ENCODE measurements at places on chromosomes 7 and 10. TPM values are rescaled to one million over a fixed set of nuclear protein-coding genes. Genes with fewer than 3 reads are reported as not detected.

- no peaks in the 10 kb centered on the region for H3K4me1 ChIP-seq
- no peak for DNase-seq
- no peaks in the 10 kb centered on the region for H3K27me3 ChIP-seq
- no peak overlapping the region for H3K4me3 ChIP-seq
These were observed 59.2 kb downstream of the TBC1D12 start for GRCh38 chr10:94461503-94461902.

GRCh38 chr7:31702354-31702753, 15.3 kb downstream of the PPP1R17 start:
- peaks cover 4% of the 10 kb centered on the region for H3K27me3 ChIP-seq
- H3K4me3 ChIP-seq = no peak overlapping the region
- no peaks in the 10 kb centered on the region for H3K36me3 ChIP-seq
- DNase-seq = no peak
- H3K27ac ChIP-seq = no peak overlapping the region

DNA sequence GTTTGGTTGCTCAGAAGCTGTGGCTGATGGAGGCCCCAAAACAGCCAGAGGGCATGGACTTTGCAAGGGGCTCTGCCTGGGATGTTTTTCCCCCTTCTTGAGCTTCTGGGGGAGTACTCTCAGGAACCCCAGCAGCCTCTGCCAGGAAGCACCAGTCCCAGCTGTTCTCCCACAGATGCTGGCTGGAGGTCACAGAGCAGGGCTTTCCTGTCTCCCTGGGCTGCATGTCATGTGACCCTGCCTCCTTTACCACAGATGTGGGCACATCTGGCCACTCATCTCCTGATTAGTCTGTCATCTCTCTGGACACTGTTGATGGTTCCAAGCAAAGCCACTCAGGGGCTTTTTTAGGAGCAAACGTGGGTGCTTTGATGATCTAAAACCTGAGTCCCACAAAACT, 136.7 kb downstream of the NEURL1 start:
- DNase-seq = no peak
- H3K36me3 ChIP-seq = no peaks in the 10 kb centered on the region
- no peak overlapping the region for H3K27ac ChIP-seq
- H3K4me1 ChIP-seq = no peaks in the 10 kb centered on the region
- H3K27me3 ChIP-seq = no peaks in the 10 kb centered on the region

GRCh38 chr7:20647908-20648776, 32.7 kb downstream of the ABCB5 start:
- no peaks in the 10 kb centered on the region for H3K36me3 ChIP-seq
- H3K27me3 ChIP-seq = peaks cover 8% of the 10 kb centered on the region
- no peak overlapping the region for H3K27ac ChIP-seq
- no peak overlapping the region for H3K4me3 ChIP-seq
- H3K4me1 ChIP-seq = no peaks in the 10 kb centered on the region
- DNase-seq = no peak

GRCh38 chr7:112199672-112200071, 6.5 kb downstream of the DOCK4 start:
- peaks cover 44% of the 10 kb centered on the region for H3K27me3 ChIP-seq
- peaks cover 15% of the 10 kb centered on the region for H3K4me1 ChIP-seq
- H3K36me3 ChIP-seq = no peaks in the 10 kb centered on the region
- H3K27ac ChIP-seq = no peak overlapping the region

DNA sequence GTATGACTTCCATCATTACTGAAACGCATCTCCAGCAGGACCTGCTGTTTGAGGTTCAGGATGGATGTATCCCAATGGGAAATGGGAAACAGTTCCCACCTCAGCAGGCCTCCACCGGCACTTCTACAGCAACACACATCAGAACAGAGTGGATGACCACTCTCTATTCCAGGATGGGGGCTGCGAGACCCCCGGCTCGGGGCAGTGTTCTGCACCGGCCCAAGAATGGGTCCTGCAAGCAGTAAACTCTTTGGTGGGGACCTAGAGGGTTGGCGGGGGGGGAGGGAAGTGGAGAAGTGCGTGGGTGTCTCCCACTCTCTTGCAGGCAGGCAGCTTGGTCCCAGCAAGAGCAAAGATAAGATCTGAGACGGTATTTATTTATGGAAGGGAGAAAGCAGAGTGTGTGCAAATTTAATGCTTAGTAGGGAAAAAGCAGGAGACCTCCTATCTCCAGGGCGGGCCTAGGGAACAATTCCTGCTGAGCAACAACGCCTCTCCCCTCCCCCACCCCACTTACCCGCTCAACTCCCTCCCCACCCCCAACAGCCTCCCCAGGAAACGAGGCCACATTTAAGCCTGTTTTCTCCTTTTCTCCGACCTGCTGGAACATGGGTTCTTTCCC, 4.0 kb downstream of the SFMBT2 start:
- no peak for DNase-seq
- peaks cover 19% of the 10 kb centered on the region for H3K36me3 ChIP-seq
- H3K27ac ChIP-seq = peak overlapping the region; percentile 95
- peaks cover 62% of the 10 kb centered on the region for H3K4me1 ChIP-seq
- peak overlapping the region; percentile 98 for H3K4me3 ChIP-seq

DNA sequence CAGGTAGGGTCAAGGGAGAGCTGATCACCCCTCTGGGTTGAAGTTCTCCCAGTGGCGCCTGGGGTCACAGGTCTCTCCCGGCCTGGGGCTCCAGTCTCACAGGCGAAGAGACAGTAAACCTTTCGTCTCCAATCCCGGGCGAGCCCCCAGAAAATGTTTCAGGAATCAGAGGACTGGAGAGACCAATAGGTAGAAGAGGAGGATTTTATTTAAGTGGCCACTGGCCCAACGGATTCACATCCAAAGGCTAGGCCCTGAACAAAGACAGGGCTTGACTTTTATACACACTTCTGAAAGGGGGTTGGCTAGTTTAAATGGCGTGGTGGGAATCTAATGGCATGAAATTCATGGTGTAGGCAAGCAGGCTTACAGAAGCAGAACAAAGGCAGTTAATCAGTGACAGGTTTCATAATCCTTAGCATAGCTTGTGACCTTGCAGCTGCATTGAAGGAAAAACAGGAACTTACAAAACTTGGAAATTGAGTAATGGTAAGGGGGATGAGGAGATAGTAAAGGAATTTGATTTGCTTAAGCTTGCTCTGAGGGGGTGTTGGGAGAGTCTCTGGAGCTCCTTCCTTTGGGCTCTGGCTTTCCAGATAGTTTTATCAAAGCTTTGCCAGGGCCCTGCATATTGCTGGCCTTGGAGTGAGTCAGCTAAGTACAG, 105.5 kb downstream of the TRIM24 start:
- peaks cover 61% of the 10 kb centered on the region for H3K36me3 ChIP-seq
- no peaks in the 10 kb centered on the region for H3K4me1 ChIP-seq
- no peaks in the 10 kb centered on the region for H3K27me3 ChIP-seq
- H3K4me3 ChIP-seq = no peak overlapping the region

GRCh38 chr7:139798221-139798620, 20.4 kb upstream of the HIPK2 start:
- H3K36me3 ChIP-seq = peaks cover 20% of the 10 kb centered on the region
- H3K4me3 ChIP-seq = no peak overlapping the region
- H3K27ac ChIP-seq = peak overlapping the region; percentile 67
- no peak for DNase-seq
- H3K4me1 ChIP-seq = peaks cover 25% of the 10 kb centered on the region
- no peaks in the 10 kb centered on the region for H3K27me3 ChIP-seq

Gene NUTM2E
- total RNA-seq = not detected

Gene BNIP3
- total RNA-seq = 82.2 TPM

Gene ZNF679
- not detected for total RNA-seq

Gene NODAL
- not detected for total RNA-seq

Gene KCNMA1
- total RNA-seq = 2.8 TPM

Gene KCNIP2
- total RNA-seq = 2.2 TPM

Gene C7orf33
- not detected for total RNA-seq

Gene NPY
- total RNA-seq = not detected

Gene NPC1L1
- total RNA-seq = 0.12 TPM

Gene POLD2
- 101 TPM for total RNA-seq

Gene TMEM26
- total RNA-seq = not detected

Gene MEOX2
- total RNA-seq = not detected

Gene UBE2H
- total RNA-seq = 45.2 TPM

Gene GALNT17
- not detected for total RNA-seq

Gene CYP2C19
- total RNA-seq = not detected

Gene SEMA4G
- not detected for total RNA-seq

Gene SLC26A4
- total RNA-seq = 0.19 TPM
